NCI-H146 (cell line): ENCODE measurements at places on chromosomes 3 and 15.

DNA sequence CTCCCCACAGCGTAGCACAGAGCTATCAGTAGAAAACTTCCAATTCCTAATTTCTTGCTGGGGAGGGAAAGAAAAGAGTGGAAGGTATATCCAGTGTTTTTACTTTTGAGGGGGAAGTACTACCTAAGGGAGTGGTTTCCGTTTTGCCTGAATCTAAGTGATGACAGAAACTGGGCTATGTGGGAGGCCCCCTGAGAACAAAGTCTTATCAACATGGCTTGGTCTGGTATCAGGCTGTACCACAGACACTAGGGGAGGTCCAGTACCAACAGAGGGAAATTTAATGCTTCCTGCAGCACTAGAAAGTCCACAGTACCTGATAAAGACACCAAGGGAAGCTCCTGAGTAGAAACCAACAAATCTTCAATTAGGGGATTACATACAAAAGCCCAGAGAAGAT is 199.2 kb downstream of the IL5RA start:
- DNase-seq = no peak

DNA sequence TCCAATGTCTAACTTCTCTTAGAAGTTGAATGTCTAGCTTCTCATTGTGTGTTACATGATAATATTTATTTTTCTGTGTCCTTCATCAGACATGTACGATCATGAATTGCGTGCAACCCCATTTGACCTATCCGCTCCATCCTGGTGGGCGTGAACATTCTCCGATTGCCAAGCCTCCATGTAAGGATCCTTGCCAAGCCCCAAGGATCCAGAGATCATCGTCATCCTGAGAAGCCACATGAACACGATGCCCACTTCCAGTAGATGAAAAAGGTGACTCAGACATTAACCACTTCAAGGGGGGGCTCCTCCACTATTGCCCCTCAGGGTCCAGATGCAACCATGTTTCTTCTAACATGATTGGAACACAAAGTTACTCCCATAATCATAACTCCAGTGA is 25.5 kb upstream of the KNG1 start:
- no peak for DNase-seq

DNA sequence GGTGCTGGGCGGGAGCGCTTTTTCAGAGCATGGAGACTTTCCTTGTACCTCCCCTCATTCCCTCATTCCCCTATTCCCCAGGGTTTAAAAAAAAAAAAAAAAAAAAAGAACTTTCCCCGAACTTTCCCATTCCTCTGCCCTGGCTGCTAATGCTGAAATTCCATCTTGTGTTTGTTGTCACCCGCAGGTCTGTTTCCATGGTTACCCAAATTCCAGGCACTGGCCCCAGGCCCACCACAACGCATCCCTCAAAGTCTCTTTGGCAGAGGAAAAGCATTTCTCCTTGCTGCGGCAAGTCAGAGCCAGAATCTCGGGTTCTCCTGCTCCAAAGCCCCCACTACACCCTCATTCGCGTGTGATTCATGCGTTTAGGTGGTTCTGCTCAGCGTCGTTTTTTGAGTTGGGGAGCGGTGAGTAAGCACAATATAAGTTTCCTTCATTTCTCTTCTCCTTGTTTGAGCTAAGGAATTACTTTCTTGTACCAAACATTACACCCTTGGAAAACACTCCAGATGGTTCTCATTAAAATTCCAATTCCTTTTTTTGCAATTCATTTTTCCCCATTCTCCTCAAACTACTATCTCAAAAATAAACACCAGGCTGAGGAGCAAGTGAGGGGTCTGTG is 21.6 kb downstream of the ANAPC13 start:
- no peak for DNase-seq

DNA sequence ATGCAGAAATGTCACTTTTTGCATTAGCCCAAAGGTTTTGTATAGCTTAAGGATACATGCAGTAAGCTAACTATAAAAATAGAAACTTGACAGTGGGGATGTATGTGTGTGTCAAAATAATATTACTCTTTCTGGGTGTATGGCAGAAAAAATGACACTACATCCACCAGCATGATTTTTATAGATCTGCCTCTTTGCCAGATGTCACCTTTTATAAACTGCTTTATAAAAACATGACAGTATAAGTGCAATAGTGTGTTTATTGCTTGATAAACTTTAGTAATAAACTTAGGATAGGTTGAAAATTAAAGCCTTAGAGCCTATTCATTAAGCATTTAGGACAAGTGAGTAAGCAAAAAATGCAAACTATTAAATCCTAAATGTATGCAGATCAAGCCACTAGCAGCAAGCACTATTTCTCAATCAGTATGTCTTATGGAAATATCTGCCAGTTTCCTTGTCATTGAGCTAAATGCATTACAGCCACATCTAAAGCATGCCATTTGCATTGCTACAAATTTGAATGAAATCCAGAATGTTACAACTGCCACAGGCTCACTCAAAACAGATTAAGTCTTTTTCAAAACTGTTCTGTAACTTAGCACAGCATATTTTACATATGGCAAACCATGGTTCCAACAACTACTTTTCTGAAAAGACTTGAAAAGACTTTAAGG is 935.0 kb downstream of the FHIT start:
- no peak for DNase-seq

DNA sequence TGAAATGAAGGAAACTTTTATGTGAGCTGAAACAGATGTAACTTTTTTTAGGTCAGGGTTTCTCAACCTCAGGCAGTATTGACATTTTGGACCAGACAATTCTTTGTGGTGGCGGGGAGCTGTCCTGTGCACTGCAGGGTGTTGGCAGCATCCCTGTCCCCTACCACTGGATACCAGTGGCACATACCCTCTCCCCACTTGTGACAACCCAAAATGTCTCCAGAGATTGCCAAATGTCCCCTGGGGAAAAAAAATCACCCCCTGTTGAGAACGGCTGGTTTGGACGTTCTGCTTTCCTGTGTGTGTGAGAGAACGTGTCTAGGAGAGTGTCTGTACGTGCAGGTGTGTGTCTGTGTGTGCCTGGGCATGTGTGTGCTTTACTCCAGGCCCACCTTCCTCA is 30.7 kb upstream of the GRIP2 start:
- no peak for DNase-seq

GRCh38 chr3:144511346-144511745 is 539.7 kb downstream of the DIPK2A start:
- no peak for DNase-seq

GRCh38 chr15:67091980-67092677 is 26.7 kb downstream of the SMAD3 start:
- DNase-seq = no peak
